Pons (tissue), 1 donor: ENCODE measurements at places on chromosomes 7 and 10.
A peak's percentile ranks its signal among the peaks of the same experiment; 100 is the strongest.

DNA sequence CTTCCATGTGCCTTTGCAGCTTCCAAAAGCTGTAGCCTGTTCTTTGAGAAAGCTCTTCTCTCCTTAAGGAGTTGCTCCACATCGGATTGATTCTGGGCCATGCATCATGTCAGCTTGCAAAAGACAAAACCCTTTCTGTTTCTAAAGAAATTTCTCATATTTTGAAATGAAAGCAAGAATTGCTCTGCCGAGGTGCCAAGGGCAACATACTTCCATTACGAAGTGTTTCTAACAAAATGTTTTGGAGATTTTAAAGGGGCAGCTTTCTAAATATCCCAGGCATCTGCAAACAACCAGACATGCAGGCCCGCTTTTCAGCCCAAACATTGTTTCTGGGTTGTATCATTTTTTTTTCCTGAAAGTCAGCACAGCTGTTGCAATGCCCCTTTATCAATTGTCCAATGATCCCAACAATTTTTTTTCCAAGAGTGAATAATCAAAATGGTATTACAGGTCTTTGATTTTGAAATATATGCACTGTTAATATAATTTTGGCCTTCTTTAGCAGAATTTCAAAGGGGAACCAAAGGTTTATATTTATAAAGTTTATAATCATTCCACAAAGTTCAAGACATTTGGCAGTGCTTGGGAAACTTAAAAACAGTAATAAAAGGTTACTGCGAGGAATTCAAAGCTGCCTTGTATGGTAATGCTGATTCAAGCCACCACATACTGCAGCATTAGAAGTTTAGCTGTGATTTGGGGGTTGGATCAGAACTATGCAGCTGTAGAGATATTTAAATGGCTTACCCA is 61.0 kb downstream of the TES start:
- no peak for DNase-seq

DNA sequence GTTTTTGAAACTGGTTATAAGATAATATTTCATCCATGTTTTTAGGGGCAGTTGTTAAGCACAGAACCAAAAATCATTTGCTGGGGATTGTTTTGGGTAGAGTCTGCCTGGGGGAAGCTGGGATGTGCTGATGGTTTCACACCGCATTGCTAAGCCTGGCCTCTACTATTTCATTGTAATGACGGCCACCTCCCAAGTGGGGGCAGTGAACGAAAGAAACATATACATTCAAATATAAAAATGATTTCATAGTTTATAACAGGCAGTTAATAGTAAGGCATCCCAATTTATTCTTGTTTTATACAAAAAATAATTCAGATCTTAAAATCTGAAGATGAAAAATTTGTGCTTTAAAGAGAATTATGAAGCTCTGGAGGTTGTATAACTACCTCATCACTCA is 750.8 kb downstream of the REEP3 start:
- no peak for DNase-seq

DNA sequence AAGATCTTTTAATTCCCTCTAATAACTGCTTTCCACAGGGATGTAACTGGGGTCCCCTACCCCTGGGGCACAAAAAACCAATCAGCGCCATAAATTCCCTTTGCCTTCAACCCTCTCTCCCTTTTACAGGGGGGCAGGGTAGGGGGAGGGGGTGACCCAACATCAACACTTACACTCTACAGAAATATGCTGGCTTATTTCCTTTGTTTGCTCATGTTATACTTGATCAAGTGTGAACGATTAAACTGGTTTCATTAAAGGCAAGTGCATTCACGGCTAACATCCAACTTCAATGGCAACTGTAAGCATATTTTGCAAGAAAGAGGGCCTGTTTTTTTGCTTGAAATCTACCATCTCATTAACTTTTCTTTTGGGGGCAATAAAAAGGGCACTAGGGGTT is 2.9 kb downstream of the CTBP2 start:
- DNase-seq: no peak

DNA sequence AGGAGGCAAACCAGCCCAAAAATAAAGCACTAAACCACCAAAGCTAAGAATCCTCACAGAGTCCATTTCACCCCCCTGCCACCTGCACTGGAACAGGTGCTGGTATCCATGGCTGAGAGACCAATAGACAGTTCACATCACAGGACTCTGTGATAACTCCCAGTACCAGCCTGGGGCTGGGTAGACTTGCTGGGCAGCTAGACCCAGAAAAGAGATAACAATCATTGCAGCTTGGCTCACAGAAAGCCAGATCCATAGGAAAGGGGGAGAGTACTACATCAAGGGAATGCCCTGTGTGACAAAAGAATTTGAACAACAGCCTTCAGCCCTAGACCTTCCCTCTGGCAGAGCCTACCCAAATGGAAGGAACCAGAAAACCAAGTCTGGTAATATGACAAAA is 13.6 kb upstream of the SLC25A28 start:
- DNase-seq: no peak

DNA sequence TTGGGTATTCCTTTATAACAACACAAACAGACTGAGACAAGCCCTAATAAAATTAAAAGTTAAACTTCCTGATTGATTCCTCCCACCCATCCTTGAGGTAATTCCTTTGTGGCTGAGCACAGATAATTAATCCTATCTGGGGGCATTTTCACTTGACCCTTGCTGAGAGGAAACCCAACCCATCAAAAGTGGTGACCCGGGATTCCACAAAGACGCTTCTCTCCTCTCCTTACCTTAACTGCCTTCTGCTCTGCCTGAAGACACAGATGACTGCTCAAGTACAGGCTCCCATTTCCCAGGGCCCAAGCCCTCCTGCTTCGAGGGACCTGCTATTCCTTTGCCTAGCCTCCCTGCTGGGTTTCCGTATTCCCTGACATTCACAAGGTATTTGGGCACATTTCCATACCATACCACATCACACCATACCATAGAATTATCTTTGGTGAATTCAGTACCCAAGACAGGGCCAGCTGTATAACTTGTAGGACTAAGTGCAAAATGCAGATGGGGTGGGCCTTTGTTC is 9.8 kb upstream of the MAPK8 start:
- DNase-seq: no peak

GRCh38 chr7:97013134-97013844 is 7.9 kb downstream of the DLX6 start:
- DNase-seq: no peak

GRCh38 chr7:37916673-37917660 is at the start of gene SFRP4:
Gene SFRP4, minus strand, starts transcription at chr7:37916817. Its CDS starts 280 bp downstream, at chr7:37916537.
- DNase-seq: peak; percentile 82

- DNase-seq: no peak
Measured at GRCh38 chr7:132751244-132751647, 175.0 kb upstream of the PLXNA4 start.

- DNase-seq: no peak
Measured at GRCh38 chr7:83791737-83792136, 142.8 kb upstream of the SEMA3E start.

DNA sequence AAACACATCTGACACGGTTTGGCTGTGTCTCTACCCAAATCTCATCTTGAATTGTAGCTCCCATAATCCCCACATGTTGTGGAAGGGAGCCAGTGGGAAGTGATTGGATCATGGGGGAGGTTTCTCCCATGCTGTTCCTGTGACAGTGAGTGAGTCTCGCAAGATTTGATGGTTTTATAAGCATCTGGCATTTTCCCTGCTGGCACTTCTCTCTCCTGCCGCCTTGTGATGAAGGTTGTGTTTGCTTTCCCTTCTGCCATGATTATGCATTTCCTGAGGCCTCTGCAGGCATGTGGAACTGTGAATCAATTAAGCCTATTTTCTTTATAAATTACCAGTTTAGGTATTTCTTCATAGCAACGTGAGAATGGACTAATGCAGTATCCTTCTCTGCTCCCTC is 5.9 kb upstream of the HTR5A start:
- no peak for DNase-seq

GRCh38 chr7:38830826-38831225 is 78.2 kb downstream of the VPS41 start:
- no peak for DNase-seq

- no peak for DNase-seq
Measured at GRCh38 chr10:12531305-12532220, 182.2 kb downstream of the CAMK1D start.

- DNase-seq: peak; percentile 32
Measured at GRCh38 chr7:83149466-83149865, 13.2 kb downstream of the PCLO start.

DNA sequence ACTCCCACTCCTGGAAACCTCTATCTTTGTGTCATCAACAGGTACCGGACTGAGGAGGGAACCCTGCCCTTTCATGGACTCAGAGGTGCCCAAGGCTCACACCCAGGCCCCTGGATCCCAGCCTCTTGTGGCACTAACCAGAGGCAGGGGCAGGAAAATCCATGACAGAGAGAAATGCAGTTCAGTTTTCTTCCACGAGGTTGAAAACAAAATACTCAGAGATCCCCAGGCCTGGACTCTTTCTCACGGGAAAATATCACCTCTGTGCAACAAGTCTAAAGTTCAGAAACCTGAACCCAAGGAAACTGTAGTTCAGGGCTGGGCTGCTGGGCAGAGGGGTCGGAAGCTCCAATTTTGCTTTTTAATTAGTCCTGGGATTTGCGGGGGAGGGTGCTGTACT is 21.4 kb upstream of the OPN4 start:
- no peak for DNase-seq

DNA sequence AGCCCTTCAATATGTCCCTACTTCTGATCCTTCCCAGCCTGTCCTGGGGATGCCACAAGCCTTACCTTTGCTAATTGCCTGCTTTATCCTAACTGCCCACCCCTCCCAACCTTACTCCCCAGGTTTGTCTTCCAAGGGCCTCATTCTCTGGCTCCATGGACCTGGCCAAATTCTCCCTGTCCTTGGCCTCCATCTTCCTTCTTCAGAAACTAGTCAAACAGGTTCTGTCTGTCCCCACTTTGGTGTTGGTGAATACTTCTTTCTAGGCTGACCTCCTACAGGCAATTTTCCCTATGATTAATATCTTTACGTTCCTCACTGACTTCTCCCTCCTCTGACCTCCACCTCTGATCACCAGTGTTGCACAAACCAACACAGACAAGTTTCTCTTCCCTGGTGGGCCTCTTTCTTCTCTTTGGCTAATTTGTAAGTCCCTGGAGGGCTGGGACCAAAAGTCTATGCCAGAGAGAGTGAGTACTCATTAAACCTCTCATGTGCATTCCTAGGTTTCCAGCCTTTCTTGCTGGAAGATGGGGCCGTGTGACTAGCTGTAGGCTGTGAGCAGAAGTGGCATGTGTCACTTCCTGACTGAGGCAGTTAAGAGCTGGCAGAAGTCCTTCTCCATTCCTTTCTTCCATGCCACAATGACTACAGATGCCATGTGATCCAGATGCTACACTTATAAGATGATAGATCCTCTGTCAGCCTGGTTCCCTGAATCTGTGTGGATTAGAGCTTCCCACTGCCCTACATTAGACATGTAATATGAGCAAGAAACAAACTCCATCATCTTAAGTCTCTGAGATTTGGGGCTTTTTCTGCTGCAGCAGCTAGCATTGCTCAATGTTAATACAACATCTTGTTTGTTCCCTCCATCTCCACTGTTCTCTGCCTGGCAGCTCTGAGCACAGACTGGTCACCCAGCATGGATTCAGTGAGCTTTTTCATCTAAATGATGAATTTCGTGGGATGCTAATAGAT is 382.7 kb downstream of the RPS24 start:
- no peak for DNase-seq

- DNase-seq: no peak
Measured at GRCh38 chr7:137241655-137242360, 101.7 kb downstream of the PTN start.

GRCh38 chr7:151174246-151175046 is 7.0 kb upstream of the GBX1 start:
- DNase-seq: no peak

DNA sequence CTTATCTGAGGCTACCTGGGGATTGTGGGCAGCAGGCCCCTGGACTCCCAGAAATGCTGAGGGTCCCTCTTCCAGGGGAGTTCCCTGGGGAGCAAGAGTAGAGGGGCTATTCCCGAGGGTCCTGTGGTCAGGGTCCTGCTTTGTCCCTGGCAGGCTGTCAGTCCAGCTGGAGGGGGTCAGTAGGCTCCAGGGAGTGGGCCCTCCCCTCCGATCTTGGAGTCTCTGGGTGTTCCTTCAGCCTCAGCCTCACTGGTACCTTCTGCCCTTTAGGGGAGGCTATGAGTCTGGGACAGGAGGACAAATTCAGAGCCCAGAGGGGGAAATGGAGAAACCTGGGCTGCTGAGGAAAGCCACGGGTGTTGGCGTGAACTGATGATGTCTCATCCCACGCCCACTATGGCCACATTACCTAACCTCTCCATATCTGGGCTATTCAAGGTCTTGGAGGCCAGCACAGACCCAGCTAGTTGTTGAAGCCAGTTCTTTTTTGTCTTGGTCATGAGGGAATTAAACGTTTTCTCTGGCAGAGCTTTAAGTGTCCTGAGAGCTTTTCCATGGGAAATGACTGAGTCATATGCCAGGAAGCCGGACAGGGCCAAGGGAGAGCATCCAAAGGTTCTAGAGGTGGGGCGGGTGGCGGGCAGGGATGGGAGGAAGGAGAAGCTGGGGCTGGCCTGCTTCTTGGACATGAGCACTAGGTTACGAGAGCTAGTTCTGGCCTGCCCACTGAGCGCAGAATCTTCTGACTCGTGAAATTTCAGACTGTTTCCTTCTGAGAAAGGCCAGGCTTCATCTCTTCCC is 6.2 kb downstream of the CALHM2 start:
- peak; percentile 34 for DNase-seq

DNA sequence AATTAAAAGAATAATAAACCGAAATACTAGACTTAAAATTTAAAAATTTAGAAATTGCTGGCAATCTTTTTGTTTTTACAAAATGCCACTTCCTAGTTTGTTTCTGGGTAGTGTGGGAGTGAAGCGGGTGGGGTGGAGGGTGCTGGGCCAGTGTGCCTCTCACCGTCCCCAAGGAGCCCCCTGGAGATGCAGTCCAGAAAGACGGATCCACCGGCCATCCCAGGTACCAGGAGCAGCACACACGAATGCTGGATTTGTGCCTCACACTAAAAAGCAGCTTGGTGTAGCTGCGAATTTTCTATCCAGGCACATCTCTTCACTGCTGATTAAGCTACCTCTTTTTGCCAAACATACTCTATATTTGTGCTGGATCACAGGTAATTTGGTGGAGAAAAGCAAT is 618.1 kb downstream of the DNAJB6 start:
- no peak for DNase-seq

DNA sequence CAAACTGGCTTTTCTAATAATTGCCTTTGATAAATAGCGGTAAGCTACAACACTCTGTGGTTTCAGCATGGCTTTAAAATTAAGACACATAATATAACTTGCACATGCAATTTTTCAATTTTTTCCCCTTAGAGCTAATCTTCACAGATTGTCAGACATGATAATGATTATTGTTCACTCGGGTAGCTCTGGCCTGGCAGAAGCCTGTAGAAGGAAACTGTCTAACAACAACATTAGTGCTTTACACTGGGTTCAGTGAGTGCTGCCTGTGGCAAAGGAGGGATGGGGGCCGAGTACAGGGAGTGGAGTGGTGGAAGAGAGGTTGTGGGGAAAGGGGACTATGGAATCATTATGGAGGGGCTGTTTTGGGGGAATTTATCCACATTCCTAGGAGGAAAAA is 67.2 kb upstream of the AUTS2 start:
- DNase-seq: no peak

DNA sequence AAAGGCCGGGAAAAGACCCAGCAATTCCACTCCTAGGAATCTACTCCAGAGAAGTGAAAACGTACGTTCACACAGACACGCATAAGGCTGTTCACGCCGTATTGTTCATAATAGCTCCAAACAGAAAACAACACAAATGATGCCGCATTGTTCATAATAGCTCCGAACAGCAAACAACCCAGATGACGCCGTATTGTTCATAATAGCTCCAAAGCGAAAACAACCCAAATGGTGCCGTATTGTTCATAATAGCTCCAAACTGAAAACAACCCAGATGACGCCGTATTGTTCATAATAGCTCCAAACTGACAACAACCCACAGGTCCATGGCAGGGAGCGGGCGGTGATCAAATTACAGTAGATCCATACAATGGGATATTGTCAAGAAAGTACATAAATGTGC is 85.2 kb upstream of the DNAAF5 start:
- DNase-seq: no peak
